Amygdala (tissue), 56 donors: ENCODE measurements at places on chromosomes 5 and 9.

GRCh38 chr5:108487951-108488350, 106.1 kb upstream of the FBXL17 start:
- no peak for DNase-seq

DNA sequence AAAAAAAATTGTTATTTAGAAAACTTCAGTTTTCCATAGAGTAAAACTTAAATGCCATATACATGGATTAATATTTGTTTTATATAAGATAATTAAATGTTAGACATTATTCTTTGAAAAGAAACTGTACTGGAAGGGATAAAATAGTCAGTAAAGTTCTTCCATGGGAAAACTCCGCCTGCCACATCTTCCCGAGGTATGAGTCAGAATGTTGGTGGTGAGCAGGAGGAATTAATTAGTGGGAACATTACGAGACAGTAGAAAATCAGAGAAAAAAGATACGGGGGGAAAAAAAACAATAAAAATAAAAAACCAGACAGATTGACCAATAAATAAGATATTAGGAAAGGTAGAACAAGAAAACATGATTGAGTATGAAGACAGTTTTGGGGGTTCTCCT, 930.3 kb upstream of the C9orf72 start:
- no peak for DNase-seq

GRCh38 chr9:38305582-38305981, 86.9 kb upstream of the ALDH1B1 start:
- no peak for DNase-seq

- DNase-seq = no peak
Observed at GRCh38 chr9:34124926-34125325, 1.6 kb downstream of the DCAF12 start.

GRCh38 chr9:125544988-125545651, 161.9 kb downstream of the MAPKAP1 start:
- DNase-seq = no peak

DNA sequence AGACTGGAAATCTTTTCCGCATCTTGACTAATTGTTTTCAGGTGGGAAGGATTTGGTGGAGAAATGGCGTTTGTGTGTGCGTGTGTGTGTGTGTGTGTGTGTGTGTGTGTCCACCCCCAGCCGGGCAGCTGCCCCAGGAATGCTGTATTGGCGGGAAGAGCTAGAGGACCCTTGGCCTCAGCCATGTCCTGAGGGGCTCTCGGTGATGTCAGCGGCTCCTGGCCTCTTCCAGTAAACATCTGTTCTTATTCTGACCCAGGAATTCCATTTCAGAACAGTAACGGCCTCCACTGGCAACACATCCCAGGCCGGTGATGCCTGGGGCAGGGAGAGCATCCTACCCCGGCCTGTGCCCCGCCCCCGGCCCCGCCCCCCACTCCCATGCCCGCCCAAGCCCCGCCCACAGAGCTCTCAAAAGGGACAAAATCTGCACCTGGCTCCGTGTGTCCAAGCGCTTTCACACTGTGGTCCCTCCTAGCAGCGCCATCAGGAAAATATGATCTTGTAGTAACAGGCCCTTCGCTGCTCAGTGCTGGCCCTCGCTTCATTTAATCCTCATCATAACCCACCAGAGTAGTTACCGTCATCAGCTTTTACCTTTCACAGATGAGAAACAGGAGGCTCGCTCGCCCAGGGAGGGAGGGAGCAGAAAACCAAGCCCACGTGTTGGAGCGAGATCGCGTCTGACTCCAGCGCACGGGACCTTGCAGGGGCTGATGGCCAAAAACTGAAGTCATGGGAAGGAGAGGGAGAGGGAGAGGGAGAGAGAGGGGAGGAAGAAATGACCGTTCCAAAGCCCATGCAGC, 18.9 kb downstream of the ADAMTS2 start:
- no peak for DNase-seq

- no peak for DNase-seq
Observed at GRCh38 chr9:76433836-76434235, 25.1 kb upstream of the GCNT1 start.

- no peak for DNase-seq
Observed at GRCh38 chr9:23011669-23012068, 565.0 kb downstream of the DMRTA1 start.

- DNase-seq = no peak
Observed at GRCh38 chr5:58469896-58470295, 10.0 kb upstream of the PLK2 start.

DNA sequence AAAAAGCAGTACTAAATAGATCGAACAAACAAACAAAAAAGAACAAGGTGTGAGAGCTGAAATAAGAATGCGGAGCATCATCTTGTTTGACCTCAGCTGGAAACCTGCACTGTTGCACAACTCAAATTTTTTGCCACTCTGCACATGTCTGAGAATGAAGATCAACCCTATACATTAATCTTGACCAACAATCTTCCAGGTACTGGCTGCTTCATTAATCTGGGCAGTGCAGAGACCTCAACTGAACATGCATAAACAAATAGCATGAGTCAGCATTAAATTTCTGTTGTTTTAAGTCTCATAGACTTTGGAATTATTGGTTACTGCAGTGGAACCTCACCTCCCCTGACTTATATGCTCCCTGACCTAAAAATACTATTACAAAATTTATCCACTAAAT, 114.6 kb upstream of the FTMT start:
- no peak for DNase-seq

- no peak for DNase-seq
Observed at GRCh38 chr9:133989625-133990365, 2.3 kb downstream of the VAV2 start.

- DNase-seq = no peak
Observed at GRCh38 chr5:116388564-116389258, 185.9 kb downstream of the SEMA6A start.

DNA sequence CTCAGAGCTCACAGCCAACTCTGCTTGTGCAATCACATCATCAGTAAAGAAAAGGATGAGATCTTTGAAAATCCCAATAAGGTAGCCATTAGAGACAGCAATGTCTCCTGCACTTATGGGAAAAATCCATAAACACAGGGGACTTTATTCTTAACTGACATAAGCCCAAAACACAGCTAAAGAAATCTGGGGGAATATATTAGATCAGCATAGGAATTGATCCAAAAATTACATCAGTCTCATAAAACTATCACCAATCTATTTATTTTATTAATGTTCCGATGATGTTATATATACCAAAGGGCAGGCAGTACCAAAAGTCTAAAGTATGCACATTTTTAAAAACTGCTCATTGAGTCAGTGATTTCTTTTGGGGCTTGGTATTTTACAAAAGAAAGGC, 6.9 kb downstream of the MRPS27 start:
- DNase-seq = no peak

- no peak for DNase-seq
Observed at GRCh38 chr5:24530906-24531305, 113.9 kb downstream of the CDH10 start.

DNA sequence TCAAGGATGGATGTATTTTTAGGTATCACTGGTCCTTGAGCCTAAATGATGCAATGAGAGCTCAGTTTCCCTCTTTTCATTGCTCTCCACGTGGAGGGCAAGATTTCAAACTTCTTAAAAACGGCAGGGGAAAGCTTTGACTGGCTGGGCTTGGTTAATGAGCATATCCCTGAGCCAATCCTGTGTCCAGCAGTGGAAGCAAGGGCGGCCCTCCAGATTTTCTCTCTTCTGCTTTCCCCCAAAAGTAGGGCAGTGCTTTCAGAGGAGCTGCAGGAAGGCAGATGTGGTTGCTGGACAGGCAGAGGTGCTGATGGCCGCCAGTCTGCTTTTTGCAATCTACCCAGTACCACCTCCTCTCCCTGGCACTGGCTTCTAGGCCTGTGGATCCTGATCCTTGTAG, 30.0 kb upstream of the TBC1D2 start:
- no peak for DNase-seq

- DNase-seq = no peak
Observed at GRCh38 chr5:134004626-134005416, at the start of gene VDAC1. Gene VDAC1 (minus strand): TSS chr5:134004975. CDS start chr5:133993012, 11,963 bp downstream.

DNA sequence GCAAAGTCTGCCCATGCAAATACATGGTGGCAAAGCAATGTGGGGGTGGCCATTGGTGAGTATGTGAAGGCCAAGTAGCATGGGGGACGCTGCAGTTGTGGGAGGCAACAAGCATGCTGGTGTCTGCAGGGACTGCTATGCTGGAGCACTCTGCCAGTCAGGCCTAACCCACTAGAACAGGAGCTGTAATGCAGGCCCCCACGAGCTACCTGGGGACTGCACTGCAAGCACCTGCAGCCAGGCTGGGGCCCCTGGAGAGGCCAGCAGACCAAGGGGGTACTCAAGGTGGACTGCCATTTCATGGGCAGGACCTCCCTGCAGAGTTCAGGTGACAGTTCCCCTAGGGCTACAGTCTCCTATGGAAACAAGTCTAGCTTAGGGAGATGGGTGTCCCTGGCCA, 183.8 kb upstream of the PDE4D start:
- no peak for DNase-seq

DNA sequence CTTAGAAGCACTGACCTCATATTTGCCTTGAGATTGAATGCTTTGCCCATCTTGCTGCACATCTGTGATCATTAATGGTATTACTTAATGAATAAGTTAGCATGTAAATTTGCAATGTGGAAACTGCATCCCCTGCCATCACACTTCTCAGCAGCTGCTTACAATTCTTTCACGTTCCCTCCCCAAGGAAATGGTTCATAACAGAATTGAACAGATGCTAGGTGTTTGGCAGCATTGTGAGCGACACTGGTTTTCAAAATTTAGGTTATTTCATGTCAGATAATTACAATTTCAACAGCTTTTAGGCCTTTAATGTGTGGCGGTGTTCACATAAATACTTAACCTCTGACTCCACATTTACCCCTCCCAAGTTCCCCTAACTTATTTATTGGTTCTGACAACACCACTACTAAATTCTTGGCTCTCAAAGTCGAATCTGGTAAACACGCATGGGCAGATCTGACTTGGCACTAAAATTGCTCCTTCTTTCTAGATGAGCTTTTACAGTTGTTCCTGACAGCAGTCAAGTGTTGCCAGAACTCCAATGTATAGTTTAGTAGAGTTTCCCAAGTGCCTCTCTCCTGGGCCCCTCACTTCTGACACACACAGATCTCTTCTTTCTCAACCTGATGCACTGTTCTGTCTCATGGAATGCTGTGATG, 46.8 kb downstream of the SLC1A3 start:
- no peak for DNase-seq

GRCh38 chr9:114370251-114370967, 17.4 kb downstream of the AKNA start:
- DNase-seq = peak; percentile 42

GRCh38 chr5:165161204-165161603, 1655.8 kb downstream of the MAT2B start:
- DNase-seq = no peak

DNA sequence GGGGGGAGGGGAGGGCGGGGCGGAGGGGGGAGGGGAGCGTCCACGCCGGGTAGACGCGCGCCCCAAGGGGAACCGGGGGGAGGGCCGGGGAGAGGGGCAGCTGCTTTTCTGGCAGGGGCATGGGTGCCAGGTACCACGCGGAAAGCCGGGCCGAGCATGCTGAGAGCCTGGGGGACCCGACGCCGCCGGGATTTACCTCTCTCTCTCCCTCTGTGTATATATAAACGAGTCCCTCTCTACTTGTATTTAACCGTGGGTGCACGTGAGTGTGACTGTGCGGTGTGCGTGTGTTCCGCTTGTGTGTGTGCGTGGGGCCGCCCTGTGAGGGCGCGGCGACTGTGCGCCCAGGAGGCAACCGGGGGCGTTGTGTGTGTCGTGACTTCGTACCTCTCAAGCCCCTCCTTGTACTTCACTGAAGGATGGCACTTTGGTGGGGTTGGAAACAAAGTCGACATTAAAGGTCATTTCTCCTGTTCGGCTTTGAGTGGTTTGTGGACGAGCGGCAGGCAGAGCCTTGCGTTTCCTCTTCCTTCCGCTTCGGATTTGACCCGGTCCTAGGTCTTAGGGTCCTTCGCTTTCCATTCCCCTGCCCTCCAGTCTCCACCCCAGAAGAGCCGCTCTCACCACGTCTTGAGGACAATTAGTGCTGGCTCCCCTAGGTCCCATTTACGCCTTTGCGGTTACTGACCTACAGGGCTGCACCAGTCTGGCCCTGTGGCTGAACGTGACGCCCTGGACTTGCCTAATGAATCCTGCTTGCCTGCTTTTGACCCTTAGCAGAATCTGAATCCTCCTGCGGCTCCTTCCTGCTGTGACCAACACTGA, 36.2 kb upstream of the TTC1 start:
- no peak for DNase-seq

DNA sequence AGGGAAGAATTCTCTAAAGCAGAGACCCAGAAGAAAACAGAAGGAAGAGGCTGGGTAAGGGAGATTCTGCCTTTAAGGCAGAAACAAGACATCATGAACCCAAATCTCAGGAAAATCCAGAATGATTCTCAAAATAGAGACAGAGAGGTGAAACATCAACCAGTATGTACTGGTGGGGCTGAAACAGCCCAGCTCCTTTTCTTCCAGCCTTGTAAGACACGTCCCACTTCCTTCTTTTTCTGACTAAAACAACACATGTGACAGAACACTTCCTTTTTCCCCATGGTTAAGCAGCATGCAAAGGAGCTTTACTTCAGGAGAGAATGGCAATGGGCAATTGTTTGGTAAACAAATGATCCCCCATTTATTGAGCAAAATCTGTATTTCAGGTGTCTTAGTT, 230.8 kb upstream of the NR4A3 start:
- DNase-seq = no peak

DNA sequence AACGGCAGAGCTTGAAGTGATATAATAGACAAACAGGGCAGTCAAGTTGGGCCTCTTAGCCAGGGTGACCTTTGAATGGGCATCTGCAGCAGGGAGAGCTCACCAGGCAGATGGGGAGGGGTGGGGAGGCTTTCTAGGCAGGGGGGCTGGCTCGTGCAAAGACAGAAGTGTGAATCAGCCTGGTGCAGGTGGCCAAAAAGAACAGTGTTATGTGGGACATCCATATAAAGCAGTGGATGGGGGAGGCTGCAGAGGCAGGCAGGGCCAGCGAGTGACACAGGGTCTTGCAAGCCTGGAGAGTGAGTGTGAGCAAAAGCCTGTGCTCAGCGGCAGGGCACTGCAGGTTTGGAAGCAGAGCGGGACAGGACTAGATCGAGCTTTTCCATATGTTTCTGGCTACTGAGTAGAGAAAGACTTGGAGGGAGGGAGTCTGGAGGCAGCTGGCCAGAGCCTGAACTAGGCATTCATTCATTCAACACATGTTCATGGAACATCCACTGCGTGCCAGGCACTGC, 14.2 kb upstream of the TTLL11 start:
- DNase-seq = peak; percentile 25
